ENCODE measurements at places on chromosomes 16 and 17.

GRCh38 chr17:55456307-55457240 lies 34.9 kb upstream of the MMD start:
- no peak for DNase-seq

- DNase-seq, result no peak
These were observed 2.3 kb upstream of the LHX1 start for GRCh38 chr17:36934692-36935630.

DNA sequence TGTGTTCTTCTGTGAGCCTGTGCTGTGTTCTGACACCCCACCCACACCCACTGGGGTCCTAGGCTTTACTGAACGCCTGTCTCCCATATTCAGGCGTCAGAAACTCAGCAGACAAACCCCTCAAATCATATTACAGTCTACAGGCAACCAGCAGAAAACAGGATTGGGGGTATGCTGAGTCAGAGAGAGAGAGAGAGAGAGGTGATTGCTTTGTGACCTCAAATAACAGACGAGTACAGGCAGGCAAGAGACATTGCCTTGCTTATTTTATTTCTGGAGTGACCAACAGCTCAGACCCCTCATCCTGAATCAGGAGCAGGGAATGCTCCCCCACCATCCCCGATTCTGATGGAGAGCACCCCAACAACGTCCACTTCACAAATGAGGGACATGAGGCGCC lies 473.9 kb downstream of the PMP22 start:
- DNase-seq, result no peak

DNA sequence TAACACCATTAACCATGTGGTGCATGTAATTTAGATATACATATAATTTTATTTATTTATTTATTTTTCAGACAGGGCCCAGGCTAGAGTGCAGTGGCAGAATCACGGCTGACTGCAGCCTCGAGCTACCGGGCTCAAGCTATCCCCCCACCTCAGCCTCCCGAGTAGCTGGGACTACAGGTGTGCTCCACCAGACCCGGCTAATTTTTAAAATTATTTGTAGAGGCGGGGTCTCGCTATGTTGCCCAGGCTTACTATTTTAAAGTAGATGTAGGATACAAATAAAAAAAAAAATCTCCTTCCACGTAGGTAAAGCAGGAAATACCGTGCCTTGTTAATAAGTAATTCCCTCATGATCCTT lies 446 bp upstream of the COQ7 start:
- DNase-seq, result no peak

- DNase-seq, result no peak
These were observed 113.2 kb downstream of the MSI2 start for GRCh38 chr17:57369509-57369945.

DNA sequence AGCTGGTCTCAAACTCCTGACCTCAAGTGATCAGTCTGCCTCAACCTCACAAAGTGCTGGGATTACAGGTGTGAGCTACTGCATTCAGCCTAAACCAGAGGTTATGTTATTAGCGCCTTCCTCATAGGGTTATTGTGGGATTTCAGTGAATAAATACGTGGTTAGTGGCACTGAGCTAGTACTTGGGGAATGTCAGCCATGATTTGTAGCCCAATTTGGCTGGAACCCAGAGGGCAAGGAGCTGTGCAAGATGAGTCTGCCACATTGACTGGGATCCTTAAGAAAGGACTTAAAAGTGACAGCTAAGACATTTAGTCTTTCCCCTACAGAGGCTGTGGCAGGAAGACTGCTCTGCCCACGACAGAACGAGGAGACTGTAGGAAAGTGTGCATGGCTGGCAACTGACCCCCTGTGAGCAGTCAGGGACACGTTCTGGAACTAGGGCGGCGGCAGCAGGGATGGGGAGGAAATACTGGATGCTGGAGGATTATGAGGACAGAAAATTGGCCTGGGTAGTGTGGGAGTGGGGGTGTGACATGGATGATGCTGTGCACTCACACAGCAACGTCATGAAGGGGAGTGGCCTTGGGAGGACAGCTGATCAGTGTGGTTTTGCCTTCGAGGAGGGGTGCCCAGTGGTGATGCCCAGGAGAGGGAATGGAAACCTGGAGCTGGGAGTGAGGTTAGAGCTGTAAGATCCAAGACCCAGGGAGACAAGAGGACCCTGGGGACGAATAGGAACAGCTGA lies 14.6 kb downstream of the ATP5PD start:
- DNase-seq, result peak; percentile 63

GRCh38 chr17:40854175-40854814 lies 12.7 kb downstream of the KRT12 start:
- no peak for DNase-seq
